ENCODE measurements at places on chromosomes 11 and 22.

- DNase-seq, result no peak
Measured at GRCh38 chr11:73866095-73866579, 10.5 kb downstream of the COA4 start.

GRCh38 chr22:46635756-46636155 is 15.6 kb downstream of the GRAMD4 start:
- DNase-seq, result no peak

- no peak for DNase-seq
Measured at GRCh38 chr11:113385749-113386148, 1.8 kb upstream of the ANKK1 start.

GRCh38 chr11:59144579-59145345 is 2.1 kb downstream of the FAM111A start:
- DNase-seq, result peak; percentile 64

GRCh38 chr22:36287881-36288515 is 35.1 kb downstream of the APOL1 start:
- DNase-seq, result no peak

GRCh38 chr11:104772806-104773241 is 125.4 kb downstream of the CASP12 start:
- no peak for DNase-seq

DNA sequence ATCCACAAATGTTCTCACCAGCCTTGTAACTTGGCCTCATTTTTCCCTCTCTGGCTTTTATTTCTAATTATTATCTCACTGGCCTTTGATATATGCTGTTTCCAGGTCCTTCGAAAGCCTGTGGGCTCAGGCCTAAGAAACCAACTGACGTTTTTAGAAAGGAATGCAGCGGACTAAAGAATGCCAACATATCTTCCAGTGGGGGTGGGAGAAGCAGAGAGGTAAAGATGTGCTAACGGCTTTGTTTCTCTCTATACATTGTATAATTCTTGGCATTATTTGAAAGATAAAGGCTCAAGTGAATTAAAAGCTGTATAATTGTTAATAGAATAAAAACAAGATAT is 28.2 kb downstream of the OR6Q1 start:
- no peak for DNase-seq

- no peak for DNase-seq
Measured at GRCh38 chr22:27386186-27386585, 415.4 kb downstream of the MN1 start.

DNA sequence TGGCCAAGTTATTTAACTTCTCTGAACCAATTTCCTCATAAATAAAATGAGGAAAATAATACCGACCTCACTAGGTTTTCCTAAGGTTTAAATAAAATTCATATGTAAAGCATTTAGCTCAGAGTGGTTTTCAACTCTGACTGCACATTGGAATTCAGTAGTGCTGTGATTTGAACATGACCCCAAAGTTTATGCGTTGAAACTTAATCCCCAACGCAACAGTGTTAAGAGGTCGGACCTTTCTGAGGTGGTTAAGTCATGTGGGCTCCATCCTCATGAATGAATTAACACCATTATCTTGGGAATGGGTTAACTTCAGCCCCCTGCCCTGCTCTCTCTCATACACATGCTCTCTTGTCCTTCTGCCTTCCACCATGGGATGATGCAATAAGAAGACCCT is 322.2 kb downstream of the AASDHPPT start:
- DNase-seq, result no peak

DNA sequence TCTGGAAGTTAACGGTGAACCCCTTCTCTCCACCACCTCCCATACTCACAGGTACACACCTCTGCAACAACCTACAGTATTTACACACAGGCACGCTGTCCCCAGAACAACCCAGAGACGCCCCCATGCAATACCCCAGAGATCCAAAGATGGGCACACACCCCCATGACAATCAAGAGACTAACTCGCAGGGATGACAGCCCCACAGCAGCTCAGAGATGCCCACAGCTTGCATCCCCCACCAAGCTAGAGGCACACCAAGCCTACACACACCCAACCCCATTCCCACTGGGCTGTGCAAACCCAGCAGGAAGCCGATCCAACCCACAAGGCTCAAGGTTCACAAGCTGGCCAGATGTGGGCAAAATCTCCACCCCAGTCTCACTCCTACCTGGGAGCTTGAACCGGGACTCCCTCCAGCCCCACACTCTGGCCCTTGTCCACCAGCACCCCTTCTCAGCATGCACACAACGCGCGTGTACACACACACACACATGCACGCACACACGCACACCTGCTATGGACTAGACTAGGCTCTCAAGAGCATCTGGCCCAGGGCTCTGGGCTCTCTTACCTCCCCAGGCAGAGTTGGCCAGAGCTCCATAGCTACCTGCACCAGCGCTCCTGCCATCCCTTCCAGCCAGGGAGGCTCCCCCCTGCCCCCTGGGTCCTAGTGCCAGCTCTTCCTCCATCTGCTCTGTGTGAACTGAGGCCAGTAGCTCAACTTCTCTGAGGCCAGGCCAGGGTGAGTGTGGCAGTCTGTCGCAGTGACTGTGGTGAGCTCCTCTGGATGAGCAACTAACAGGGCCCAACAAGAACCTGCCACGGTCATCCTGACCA is 11.5 kb downstream of the STARD10 start:
- DNase-seq, result no peak

DNA sequence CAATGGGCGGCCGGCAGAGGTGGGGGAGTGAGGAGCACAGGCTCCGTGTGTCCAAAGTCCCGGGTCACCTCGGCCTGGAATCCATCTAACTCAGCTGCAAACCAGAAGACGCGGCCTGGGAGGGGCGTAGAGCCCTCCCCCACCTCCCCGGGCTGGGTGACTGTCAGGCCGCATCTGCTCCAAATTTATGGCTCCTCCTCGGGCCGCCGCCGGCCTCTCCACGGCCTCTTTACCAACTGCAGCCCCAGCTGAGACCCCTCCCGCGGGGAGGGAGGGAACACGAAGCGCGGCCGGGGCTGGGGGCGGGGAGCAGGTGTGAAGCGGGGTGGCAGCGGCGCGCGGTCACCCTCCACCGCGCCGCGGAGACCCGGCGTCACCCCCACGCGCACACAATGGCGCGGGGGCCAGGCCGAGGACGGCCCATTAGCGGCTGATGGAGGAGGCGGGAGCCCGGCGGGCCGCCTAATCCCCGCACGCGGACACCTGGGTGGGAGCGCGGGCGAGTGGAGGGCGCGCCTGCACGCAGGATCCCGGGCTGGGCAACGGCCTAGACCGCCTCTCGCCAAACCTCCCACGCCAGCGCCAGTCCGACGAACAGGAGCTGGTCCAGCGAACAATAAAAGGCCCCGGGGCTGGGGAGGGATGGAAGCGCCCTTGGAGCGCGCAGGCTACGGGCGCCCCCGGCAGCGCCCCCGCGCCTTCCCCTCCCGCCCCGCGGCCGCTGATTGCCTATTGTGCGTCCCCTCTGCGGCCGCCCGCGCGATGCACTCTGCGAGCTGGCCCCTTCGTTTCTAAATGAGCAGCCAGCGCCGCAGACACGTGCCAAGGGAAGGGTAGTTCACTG is 25.9 kb upstream of the ROBO3 start:
- DNase-seq, result peak; percentile 27

GRCh38 chr11:64304032-64304315 is 1.4 kb upstream of the ESRRA start:
- no peak for DNase-seq

DNA sequence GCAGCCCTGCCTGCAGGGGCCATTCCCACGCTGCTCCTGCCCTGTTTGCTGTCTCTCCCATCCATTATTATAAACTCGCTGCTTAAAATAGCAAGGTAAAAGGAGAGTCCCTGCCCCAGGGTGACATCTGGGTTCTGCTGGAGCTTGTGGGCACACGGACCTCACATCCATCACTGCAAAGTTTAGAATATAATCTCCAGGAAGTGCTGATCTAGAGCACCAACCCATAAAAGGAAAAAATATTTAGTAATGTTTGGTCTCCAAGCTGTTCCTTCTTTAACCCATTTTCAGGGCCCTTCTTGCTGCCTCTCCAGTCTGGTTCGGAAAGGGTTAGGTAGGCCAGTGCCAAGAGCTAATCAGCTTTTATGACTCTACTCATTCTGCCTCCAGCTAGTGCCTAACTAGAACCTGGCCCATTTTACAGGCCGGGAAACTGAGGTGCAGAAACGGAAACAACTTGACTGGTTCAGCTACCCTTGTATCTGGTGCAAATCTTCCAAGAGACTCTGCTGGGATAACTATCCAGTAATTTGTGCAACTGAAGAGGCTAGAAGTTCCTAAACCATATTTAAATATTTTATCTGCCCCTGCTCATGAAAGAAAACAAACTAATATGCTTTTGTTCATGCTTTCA is 37.5 kb downstream of the IRAG1 start:
- DNase-seq, result no peak

DNA sequence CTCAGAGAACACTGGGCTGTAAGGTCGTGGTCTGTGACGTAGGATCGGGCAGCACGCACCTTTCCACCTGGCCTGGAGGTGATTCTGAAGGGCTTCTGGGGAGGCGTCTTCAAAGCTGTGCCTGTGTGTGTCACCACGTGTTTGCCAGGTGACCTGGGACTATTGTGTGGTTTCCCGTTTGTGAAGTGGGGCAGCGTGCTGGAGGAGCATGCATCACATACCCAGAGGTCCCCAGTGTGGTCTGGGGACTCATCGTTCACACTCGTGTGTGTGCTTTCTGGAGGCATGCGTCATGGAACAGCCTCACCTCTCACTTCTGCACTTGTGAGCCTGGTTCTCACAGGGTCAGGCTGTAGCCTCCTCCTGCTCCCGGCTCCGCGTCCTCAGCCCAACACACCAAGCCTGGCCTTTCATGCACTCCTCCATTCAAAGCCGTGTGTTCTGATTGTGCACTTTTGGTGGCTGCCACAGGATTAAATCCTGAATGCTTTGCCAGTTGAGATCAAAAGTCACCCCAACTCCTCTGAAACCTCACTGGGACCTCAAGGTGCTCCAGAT is 106.3 kb downstream of the KCNQ1OT1 start:
- DNase-seq, result no peak

DNA sequence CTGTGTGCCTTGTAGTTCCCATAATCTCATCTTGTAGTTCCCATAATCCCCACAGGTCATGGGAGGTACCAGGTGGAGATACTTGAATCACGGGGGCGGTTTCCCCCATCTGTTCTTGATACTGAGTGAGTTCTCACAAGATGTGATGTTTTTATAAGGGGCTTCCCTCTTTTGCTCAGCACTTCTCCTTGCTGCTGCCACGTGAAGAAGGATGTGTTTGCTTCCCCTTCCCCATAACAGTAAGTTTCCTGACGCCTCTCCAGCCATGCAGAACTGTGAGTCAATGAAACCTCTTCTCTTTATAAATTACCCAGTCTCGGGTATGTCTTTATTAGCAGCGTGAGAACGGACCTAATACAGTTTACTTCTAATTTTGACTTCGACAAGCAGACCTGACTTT is 14.0 kb upstream of the SMIM38 start:
- no peak for DNase-seq

GRCh38 chr11:125343086-125343717 is 152.9 kb downstream of the FEZ1 start:
- DNase-seq, result no peak

DNA sequence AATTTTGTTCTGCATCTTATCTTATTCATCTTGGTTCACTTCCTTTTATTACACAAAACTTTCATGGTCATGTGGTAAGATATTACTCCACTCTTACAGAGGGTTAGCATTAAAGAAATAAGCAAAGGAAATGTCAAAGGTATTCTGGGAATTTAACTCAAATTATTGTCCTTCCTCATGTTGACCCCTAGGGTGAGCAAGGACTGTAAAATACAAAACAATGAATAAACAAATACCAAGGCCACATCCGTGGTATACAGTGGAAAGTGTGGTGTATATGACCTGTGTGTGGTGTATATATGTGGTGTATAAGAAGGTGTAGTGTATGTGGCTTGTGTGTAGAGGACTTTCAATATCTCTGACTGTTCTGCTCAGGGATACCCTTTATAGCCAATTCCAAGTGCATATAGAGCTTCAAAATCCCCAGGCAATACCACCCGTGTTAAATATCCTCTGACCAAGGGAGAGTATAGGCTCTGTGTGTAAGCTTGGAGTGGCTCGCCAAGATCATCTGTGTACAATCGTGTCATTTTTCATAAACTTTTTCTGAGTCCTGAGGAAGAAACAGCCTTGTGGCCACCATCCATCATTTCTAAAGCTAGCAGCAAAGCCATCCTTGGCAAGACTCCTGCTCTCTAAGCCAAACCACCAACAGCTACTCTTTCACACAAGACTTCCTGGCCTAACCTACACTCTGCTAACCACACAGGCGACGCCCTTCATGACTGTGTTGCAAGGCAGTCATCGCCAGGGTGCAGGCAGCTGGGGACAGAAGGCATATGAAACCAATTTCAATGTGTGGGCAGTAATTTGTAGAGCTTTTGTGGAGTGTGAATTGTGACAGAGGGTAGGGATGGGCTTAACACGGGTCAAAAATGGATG is 548.0 kb downstream of the ETS1 start:
- DNase-seq, result peak; percentile 71

DNA sequence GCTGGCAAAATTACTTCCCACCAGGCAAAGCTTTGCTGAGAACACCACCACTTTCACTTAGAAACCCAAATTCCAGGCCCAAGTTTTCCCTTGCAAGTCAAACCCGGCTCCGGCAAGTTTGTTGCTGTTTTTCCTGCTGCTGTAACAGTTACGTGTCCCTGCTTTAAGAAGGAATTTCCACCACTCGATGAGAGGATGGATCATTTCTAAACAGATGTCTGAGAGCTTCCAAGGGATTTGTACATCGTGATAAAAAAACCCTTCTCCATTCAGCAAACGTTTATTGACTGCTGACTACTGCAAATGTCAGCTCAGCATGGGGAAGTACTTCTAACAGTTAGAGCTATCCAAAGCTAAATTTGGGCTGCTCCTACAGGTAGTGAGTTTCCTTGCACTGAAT is 19.7 kb downstream of the P2RX3 start:
- no peak for DNase-seq

DNA sequence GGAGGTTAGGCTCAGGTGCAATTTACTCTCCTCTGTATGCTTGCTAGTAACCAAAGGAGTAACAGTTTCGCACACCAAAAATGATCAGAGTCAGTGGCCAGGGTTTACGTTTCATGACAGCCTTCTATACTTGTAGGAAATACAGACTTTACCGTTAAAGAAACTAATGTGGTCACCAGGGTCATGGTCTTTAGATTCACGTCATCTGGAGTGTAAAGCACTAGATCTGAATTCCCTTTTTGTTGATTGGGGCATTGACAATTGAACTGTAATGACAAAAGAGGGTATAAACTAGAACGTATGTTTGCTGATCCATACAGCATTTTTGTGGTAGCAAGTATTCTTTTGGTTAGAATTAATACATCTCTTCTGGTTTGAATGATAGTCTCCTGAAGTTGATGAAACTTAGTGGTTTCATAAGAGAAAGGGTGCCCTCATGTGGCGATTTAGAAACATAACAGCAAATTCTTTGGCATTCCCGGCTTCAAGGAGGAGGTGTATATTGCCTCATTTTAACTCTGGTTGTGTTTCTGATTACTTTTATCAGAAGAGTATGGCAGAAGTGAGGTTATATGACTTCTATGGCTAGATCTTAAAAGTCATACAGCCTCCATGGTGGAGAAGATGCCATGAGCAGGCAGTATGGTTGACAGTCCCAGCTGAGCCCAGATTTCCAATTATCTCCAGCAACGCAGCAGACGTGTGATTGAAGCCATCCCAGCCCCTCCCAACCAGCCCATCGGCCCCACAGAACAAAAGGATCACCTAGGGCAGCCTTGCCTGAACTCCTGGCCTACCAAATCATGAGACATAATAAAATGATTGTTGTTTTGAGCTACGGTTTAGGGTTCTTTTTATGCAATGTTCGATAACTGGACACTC is 35.1 kb downstream of the MMP7 start:
- no peak for DNase-seq
